Left ventricle myocardium superior (tissue), 1 donor: ENCODE measurements at places on chromosomes 11 and 22. TPM values are rescaled to one million over a fixed set of nuclear protein-coding genes. Genes with fewer than 3 reads are reported as not detected.
A peak's percentile ranks its signal among the peaks of the same experiment; 100 is the strongest.

MUC5AC gene
- total RNA-seq: not detected

DNA sequence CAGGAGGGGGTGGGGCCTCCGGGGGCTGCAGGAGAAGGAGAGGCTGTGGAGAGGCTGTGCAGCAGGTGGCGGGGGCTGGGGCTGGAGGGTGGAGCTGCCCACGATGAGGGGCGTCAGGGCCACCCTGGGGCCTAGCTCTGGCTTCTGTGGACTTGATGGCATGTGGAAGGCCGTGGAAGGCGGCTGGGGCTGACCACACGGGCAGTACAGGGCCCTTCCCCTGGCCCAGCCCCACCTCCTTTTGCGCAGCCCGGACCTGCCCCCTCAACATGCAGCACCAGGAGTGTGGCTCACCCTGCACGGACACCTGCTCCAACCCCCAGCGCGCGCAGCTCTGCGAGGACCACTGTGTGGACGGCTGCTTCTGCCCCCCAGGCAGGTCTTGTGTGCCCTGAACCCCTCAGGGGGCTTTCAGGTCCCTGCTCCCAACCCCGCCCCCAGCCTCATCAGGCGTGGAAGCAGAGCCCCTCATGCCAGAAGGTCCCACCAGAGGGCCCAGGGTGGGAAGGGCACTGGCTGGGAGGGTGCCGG, 6.1 kb downstream of the MUC5B start:
- DNase-seq: peak; percentile 17

DNA sequence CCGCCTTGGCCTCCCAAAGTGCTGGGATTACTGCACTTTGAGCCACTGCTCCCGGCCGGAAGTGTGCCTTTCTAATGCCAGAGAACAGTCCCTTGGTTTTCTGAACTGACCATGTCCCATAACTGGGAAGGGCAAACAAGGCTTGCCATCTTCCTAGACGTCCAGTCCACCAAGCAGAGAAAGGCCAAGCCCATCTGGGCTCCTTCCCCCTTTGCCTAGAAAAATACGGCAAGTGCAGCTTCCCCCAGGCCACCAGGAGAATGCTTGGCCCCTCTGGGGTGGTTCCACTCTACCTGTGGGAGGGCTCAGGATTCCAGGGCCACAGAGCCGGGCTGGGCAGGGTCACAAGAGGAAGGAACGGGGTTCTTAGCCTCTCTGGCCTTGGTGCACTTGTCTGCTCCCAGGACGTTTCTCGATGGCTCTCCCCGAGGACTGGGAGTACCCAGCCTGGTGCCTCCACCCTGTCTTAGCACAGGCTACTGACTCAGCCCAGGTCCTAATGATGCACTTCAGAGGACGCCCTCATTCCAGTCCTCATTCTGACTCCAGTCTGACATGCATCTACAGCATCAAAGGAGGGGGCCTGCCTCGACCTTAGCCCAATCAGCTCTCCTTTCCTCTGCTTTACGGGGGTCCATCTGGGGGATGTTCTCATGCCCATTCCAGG, 1.2 kb downstream of the USP2 start:
- no peak for DNase-seq

DNA sequence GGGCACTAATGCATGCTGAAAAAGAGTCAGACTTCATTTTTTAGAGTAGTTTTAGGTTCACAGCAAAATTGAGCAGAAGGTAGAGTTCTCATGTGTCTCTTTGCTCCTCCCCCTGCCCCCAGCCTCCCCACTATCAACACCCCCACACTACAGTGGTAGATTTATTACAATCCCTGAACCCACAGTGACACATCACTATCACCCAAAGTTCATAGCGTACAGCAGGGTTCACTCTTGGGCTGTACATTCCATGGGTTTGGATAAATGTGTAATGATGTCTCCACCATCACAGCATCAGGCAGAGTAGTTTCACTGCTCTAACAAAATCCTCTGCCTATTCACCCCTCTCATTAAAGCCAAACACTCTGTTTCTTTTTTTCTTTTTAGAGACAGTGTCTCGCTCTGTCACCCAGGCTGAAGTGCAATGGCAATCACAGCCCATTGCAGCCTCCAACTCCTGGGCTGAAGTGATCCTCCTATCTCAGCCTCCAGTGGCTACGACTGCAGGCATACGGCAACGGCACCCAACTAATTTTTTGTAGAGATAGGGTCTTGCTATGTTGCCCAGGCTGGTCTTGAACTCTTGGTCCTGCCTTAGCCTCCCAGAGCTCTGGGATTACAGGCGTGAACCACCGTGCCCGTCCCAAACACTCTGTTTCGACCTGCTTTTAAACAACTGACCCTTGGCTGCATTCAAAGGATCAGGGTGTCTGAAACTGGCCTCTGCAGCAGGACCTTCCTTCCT, 4.1 kb downstream of the BEST1 start:
- DNase-seq: no peak

GRCh38 chr22:42432020-42432596, at the start of gene NFAM1:
NFAM1 (minus strand) TSS chr22:42432403; CDS start chr22:42432357, 46 bp downstream.
- peak; percentile 73 for DNase-seq

DNA sequence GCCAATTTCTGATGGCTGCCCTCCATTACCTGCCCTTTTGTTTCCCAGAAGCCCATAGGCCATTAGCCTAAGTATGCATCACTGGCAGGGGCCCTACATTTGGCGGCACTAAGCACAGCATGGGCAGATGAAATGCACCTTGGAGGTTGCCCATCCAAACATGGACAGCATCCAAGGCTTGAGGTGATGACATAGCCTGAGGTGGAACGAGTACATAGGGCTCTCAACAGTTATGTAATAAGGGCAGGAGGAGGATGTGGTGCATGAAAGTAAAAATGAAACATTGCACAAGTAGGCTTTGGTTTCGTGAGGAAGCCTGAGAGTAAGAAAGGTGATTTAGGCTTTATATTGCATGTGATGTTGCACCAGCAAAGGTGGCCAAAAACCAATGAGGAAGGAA, 148.1 kb downstream of the FAM76B start:
- DNase-seq: no peak

GRCh38 chr11:16857186-16857585, 118.7 kb downstream of the C11orf58 start:
- DNase-seq: peak; percentile 65

GRCh38 chr11:81253244-81253643, 1480.4 kb downstream of the FAM181B start:
- no peak for DNase-seq

SLC22A8 gene
- not detected for total RNA-seq

CCDC83 gene
- total RNA-seq: not detected

- peak; percentile 15 for DNase-seq
Observed at GRCh38 chr11:23405350-23405937, 545.2 kb upstream of the CCDC179 start.

GRCh38 chr11:1854949-1855885, 2.3 kb downstream of the LSP1 start:
- no peak for DNase-seq

STK33 gene
- total RNA-seq: 22.4 TPM

DNA sequence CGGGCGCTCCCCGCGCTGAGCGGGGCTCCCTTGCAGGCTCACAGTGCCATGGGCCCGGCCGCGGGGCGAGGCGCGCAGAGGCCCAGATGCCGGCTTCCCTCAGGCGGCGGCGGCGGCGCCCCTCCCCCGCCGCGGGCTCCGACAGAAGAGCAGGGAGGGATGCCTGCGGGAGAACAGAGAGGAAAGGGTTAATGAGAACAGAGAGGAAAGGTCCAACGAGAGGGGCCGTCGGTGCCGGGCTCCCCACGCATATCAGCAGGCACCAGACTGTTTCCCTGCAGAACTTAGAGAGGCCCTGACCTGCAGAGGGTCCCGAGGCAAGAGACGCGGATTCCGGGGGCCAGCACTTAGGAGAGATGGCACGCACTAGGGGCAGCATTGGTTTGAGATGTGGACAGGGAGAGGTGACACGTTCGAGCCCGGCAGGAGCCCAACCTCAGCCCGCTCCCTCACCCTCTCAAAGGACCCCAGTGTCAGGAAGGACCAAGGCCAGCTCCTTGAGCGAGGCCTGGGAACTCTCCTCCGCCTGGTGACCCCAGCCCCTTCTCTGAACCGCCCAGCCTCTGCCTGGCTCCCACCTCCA, 9.1 kb downstream of the NRXN2 start:
- DNase-seq: no peak

DNA sequence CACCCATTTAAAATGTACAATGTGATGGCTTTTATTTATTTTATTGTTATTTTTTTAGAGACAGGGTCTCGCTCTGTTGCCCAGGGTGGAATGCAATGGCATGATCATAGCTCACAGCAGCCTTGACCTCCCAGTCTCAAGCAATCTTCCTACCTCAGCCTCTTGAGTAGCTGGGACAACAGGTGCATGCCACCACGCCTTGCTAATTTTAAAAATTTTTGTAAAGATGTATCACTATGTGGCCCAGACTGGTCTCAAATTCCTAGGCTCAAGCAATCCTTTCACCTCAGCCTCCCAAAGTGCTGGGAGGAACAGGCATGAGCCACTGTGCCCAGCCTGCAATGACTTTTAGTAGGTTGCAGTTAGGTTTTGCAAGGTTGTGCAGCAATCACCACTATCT, 14.3 kb downstream of the CLDN5 start:
- no peak for DNase-seq

GRCh38 chr11:118263695-118264568, at the start of gene MPZL2:
MPZL2 (minus strand) TSS chr11:118264297; CDS start chr11:118264153, 144 bp downstream.
- DNase-seq: peak; percentile 41

GRCh38 chr22:37905534-37906363, at the start of gene MICALL1:
MICALL1 (plus strand) TSS chr22:37906297; CDS start chr22:37906423, 126 bp downstream.
- peak; percentile 87 for DNase-seq

GRCh38 chr11:66787934-66788758, 55.1 kb upstream of the RCE1 start:
- no peak for DNase-seq

DNA sequence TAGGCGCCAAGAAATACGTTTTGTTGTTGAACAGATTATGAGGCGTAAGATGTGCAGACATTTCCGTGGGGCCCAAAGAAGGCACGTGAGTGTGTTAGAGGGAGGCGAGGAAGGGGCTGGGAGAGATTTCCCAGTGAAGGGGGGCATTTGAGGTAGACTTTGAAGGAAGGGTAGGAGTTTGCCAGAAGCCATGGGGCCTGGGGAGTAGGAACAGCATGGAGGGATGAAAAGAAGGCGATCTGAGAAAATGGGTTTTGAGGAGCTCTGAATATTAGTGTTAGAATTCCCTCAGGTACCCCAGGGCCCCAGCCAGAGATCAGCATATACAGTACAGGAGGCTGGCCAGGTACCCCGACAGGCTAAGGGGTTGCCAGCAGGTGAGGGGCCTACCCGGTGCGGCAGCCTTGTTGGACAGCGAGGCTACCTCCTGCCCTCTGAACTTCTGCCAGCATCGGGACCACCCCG, 414 bp upstream of the MIEF1 start:
- no peak for DNase-seq

DNA sequence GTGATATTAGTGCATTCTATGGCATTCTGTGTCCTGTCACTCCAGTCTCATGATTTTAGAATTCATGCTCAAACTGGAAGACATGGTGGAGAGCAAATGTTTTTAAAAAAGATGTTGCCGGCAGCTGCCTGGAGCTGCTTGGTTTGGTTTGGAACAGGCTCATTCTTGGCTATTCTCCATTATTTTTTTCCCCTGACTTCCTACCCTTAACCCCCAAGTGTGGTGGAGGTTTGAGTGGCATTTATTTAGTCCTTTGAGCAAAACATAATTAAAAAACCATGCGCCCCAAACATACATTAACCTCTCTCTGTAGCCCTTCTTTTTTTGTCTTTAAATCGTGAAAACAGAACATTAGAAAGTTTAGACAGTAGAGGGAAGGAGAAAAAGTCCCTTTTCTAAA, 94.7 kb downstream of the LDLRAD3 start:
- no peak for DNase-seq

DNA sequence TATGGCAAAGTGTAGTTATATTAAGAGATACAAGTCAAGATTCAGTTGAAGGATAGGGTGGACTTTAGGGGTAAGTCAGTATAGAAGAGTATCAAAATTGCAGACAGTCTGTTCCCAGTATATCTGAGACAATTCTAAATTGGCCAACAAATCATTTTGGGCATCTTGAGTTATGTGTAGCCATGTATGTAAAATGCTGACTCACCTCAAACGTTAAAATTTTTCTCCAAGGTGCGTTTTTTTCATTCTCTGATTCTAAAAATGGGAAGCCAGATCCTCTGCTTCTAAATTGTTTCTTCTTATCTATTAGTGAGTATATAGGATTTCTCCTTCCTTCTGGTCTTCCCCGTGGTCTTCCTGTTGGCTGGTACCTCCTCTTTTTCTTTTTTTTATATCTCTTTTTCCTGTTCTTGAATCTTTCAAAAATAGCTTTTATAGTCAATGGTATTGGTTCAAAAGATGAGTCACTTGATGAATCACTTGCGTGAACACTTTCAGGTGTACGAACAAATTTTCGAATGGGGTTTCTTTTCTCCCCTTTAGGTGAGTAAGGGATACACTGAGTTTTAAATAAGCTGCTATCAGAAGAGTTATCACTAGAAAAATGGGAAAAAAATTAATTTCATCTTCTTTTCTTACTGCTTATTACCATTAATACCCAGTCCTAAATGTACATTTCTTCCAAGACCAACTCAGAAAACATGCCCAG, 3.2 kb downstream of the TAF1D start:
- DNase-seq: no peak

DNA sequence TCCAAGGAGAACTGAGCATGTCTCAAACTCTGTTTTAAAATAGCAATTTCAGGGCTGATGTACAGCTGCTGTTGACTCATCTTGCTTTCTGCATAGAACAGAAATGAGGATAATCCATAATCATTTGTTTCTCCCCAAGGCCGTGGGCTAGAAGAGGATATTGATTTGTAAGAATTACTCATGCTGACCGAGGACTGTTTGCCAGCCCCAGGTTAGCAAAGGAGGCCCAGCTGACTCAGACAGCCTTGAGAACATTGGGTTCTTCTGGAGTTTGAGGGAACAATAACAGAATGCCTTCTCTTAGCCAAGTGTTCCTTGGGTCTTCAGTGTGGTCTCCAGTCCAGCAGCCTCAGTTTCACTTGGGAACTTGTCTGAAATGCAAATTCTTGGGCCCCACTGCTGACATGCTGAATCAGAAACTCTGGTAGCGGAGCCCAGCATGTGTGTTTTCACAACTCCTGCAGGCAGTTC, 92.0 kb downstream of the ZC3H12C start:
- no peak for DNase-seq

- DNase-seq: no peak
Observed at GRCh38 chr11:111736621-111737443, 29.4 kb downstream of the PPP2R1B start.

DNA sequence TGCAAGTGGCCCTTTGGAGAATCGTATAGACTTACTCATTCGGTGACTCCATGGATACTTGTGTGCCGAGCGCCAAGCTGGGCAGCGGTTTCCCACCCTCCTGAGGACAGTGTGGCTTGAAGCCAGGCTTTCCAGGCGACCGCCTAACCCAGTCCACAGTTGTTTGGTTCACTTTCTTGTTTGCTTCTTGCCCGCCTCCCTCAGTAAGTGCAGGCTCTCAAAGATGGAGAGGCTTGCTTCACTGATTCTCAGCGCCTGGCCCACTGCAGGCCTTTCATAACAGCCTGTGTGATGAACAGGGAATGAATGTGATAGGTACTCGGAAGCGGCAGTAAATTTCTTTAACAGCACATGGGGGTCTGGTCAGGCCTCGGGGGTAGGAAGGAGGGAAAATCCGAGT, 11.2 kb upstream of the MDK start:
- DNase-seq: no peak

GRCh38 chr11:75946531-75947530, 131.8 kb downstream of the UVRAG start:
- DNase-seq: no peak

C11orf97 gene
- not detected for total RNA-seq

SLC16A8 gene
- not detected for total RNA-seq
